ENCODE measurements at places on chromosomes 16 and 17.
A peak's percentile ranks its signal among the peaks of the same experiment; 100 is the strongest.

DNA sequence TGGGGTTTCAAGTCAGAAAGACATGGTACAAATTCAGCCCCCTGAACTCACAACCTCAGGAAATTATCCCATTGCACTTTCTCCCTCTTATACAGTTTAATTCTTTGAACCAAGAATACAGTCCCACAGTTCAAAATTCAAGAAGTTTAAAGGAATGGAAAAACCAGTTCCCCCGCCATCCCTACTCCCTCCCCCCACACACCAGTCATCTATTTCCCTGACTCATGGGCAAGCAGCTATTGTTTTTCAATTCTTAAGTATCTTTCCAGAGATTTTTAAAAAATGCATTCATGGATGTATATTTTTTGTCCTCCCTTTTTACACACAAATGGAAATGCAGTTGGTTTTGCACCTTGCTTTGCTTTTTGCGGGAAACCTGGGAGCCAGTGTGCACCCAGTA lies 7.3 kb downstream of the SYCE1L start:
- no peak for DNase-seq

- no peak for DNase-seq
These were observed at the start of gene TMC8 for GRCh38 chr17:78130437-78131101. TSS of gene TMC8 (plus strand) at chr17:78130771. CDS start at chr17:78131589, 818 bp downstream.

DNA sequence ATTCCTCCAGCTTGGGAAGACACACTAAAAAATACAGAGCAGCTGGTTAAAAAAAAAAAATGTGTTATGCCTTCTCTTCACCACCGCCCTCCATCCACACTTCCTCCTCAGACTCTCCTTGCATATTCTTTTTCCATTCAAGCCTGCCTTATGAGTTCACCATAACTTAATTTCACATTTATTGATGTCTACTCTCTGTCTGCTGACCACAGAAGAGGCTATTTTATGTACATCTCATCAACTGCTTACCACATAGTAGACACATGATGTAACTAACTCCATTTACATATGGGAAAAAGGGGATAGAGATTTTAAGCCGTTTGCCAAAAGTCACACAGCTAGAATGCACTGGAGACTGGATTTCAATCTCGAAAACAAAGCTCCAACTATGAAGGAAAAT lies 409.8 kb downstream of the CDH11 start:
- no peak for DNase-seq

DNA sequence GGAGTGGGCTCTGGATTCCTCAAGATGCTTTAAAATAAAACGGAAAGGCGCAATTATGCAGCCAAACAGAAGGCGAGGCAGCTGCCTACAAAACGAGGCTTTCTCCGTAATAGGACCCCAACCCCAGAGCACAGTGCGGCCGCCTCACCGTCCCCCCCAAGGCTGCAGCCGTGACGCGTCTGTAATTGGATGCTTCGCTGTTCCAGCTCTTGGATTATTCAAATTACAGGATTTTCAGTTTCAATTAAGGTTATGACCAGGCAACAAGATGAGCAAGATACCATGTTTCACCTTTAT lies 37.3 kb upstream of the ABR start:
- DNase-seq: no peak

GRCh38 chr17:40471846-40472732 lies 28.8 kb downstream of the IGFBP4 start:
- no peak for DNase-seq

GRCh38 chr17:37605813-37606505 lies 3.3 kb downstream of the SYNRG start:
- DNase-seq: no peak

GRCh38 chr17:63786971-63787711 lies 13.2 kb downstream of the DDX42 start:
- DNase-seq: no peak

DNA sequence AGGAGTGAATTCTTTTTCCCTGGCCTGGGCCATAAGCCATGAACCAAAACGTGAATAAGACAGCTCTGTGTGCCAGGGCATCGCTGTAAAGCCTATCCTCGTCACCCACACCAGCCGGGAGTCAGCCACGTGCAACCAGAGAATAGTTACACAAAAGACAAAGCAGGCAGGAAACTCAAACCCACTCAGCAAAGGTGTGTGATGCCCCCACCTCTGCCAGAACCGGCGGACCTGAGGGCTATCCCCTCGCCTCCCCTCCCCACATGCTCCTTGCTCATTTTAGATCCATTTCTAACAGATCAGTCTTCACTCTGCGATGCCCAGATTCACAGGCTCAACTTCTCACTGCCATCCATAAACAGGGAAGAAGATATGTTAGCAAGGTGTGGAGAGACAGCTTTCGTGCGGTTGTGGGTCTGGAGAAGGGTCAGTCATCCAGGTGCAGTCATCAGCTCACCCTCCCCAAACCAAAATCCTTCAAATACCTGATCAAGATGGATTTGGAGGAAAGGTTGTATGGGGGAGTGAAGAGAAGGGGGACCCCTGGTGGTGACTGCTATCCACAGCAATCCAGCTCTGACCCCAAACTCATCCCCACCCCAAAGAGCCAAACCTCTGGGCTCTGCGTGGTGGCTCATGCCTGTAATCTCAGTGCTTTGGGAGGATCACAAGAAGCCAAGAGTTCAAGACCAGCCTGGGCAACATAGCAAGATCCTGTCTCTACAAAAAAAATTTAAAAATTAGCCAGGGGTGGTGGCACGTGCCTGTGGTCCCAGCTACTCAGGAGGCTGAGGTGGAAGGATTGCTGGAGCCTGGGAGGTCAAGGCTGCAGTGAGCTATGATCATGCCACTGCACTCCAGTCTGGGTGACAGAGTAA lies 219.2 kb downstream of the C16orf78 start:
- no peak for DNase-seq

DNA sequence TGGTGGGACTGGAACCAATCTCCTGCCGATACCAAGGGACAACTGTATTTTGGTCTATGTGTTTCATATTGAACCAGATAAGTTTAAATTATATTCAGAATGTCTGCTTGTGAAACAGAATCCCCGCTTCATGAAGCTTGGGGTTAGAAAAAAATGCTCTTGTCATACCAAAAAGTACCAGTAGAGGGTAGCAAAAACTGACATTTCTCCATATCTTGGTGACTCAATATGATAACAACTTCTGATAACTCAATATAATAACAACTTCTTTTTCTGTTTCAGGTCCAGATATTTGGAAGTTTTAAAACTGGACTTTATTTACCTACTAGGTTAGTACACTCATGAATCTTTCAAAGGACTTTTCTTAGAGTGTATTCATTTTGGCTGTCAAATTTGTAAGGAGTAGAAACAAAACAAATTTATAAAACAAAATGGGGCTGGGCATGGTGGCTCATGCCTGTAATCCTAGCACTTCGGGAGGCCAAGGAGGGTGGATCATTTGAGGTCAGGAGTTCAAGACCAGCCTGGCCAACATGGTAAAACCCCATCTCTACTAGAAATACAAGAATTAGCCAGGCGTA lies 52.3 kb upstream of the ADCY7 start:
- peak; percentile 27 for DNase-seq

DNA sequence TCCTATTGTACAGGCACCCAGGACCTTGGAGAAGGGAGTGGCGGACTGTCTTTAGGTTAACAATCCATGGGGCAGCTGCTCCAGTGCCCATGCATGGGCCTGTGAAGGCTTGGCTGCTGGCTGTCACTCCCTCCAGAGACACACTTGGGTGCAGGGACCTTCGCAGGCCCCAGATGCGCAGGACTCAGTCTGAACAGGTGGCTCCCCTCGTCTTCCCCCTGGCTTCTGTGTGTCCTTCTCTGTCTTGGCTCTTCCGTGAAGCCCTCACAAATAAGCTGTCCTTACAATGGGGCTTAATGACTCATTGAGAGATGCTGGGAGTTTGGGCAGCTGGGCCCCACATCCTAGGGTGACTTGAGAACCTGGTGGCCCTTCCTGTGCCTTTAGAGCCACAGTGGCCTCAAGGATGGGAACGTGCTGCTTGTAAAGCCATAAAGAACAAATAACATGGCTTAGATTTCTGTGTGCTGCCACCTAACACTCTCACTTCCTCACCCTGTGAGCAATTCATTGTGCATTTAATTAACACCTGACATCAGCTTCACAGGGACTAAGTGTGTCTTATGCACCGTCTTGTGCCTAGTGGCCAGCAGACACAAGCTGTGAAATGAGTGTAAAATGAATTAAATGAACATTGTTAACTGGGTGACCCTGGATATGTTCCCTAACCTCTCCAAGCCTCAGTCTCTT lies 340.7 kb downstream of the SNX29 start:
- no peak for DNase-seq
